ENCODE measurements at places on chromosomes 12 and 14.

DNA sequence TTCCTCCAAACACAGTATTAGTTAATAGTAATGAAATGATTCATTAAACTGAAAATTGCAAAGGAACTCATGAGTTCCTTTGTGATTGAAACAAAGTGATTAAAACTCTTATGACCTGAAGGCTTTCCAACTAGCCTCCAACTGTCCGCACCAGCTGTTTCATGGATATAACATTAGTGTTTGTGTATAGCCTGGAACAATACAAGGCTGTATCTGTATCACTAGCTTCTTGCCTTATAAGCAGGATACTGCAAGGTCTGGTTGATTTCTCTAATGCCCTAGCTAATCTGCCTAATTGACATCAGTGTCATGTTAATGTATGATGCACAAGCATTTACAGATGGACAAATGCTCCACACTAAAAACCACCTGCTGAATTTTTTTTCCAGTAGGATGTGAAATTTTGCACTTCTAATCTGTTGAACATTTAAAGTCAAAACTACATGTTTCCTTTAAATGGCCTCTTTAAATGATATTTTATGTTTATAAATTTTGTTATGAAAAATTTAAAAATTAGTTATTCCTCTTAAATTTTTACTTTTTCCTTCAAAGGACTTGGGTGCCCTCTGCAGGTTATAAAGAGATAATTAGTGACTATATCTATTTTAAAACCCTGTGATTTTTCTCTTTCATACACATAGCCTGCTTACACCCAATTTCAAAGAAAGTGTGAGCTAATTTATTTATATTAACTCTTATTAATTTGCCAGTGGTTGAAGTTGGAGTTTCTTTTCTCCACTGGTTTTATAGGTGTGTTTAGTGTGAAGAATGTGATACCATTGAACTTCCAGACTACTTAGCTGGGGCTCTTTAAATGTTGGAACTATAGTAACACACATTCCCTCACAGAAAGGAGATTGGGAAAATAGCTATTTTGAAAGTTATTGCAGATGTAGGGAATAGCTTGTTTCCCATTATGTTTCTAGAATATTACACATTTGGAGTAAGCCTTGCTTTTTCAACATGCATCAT, 25.4 kb downstream of the AP5M1 start:
- peak; percentile 49 for DNase-seq

GRCh38 chr12:106342397-106343213, 14.9 kb upstream of the POLR3B start:
- peak; percentile 78 for DNase-seq

- no peak for DNase-seq
Measured at GRCh38 chr14:56964895-56965294, 154.6 kb upstream of the OTX2 start.

GRCh38 chr12:48545833-48546469, 20.5 kb downstream of the OR8S1 start:
- DNase-seq = no peak

DNA sequence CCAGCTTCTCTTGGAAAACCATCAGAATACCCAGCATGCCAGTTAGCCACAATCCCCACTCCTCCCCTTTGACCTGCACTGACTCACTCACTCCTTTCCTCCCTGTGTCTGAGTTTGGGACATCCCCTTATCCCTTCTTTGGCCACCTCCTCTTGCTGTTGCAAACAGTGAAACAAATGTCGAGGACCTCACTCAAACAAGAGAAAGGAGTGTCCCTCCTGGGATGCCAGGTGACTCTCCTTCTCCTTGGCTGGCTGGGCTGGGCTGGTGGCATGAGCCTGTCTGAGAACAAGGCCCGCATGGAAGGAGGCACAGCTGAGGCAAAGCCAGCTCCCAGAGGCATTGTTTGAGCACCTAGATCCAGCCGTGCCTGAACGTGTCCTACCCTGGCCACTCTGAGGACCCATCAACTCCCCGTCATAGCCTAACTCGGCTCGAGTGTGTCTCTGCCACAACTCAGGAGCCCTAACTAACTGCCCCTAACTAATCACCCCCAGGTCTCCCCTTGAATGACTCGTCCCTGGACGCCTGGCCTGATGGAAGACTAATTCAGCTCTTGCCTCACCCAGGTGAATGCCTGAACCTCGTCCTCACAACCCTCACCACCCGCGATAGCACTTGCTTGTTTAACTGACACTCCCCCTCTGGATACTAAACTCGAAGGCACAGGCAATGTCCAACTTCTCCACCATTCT, 43.0 kb downstream of the NCOR2 start:
- DNase-seq = peak; percentile 78

DNA sequence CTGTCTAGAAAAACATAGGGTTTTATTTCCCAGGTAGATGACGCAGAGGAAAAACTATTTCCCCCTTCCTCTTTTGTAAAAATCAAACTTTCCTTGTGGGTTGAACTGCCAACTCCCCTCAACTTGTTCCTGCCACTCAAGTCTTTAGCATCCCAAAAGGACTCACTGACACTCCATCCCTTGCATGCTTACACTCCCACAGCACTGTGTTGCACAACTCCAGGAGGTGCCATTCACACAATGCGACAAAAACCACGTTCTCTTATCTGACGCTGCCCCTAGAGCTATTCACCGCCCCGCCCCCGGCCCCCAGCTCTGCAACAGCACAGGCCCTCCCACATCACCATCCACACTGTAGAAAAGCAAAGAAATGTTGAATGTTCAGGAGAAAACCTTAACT, 16.9 kb upstream of the STON2 start:
- DNase-seq = no peak

DNA sequence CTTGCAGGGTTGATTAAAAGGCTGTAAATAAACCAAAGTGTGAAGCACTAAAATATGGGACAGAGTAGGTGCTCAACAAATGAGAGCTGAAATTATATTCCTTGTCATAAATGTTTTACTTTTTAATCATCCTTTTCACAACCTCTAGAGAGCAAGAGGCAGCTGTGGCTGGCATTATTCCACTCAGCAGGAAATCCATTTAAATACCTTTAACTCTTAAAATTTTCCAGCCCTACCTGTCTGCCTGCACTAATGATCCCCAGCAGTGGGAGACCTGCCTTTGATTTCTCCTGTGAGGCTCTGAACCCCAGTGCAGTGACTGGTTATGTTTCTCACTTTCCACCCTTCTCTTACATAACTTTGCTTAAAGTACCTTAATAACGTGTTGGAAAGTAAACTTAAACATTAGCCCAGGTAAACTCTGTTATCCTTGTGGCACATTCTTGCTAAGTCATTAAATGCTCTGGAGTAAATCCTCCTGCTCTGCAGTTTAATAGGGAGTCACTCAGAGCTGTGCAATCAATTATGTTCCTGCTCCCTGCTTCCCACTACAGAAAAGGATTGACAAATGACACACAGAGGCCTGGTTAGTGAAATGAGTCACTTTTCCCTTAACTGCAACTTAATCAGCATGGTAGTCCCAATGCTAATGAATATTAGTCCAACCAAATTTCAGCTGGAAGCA, 755.7 kb upstream of the USP15 start:
- DNase-seq = no peak

GRCh38 chr12:10867381-10867780, 16.7 kb downstream of the PRH1 start:
- DNase-seq = peak; percentile 7

- no peak for DNase-seq
Measured at GRCh38 chr14:62468946-62469345, 576.3 kb downstream of the KCNH5 start.

GRCh38 chr12:13566292-13566691, 369.8 kb downstream of the EMP1 start:
- DNase-seq = no peak
